Suppressor macrophage treated with lipopolysaccharide for 4 hours (primary cell): ENCODE measurements at places on chromosomes 5 and 9.

DNA sequence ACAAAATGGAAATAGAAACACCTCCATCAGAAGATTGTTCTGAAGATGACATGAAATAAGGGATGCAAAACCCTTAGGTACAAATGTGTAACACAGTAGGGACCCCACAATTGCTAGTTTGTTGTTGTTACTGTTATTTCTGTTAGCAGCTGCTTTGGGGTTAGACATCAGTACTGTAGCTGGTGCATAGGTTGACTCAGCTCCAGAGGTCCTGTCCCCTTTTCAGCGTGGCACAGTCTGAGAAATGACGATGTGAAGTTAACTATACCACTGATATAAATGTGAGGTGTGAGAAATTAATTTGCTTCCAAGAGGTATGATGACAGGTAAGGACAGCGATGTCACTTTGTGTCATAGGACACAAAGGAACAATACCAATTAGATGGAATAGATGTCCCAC is 384.6 kb upstream of the KLF4 start:
- no peak for DNase-seq

DNA sequence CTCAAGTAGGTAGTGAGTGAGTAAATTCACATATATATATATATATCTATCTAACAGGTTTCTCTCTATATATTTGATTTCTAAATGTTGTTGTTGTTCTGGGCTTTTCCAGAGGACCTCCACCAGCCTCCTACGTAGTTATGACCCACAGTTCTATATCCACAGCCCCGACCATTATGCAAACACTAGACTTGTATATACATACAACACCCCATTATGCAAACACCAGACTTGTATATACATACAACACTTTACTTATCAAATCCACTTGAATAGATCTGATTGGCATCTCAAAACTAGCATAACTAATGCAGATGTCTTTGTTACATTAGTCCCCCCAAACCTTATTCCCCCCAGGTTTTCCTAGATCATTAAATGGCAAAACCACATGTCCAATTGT is 108.7 kb downstream of the JAKMIP2 start:
- DNase-seq: no peak

DNA sequence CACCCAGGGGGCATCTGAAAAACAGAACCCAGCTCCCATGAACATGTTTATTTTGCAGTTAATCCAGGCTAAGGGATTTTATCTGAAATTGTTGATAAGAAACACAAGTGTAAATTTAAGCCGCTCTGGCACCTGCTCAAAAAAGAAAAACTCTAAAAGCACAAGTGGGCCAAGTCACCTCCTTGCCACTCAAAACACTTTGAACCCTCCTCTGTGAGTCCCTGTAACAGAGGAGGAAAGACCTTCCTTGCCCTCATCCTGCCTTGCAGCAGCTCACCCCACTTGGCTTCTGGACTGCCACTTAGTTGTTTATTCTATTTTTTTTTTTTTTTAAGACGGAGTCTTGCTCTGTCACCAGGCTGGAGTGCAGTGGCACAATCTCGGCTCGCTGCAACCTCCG is 39.5 kb downstream of the FAM78A start:
- no peak for DNase-seq

DNA sequence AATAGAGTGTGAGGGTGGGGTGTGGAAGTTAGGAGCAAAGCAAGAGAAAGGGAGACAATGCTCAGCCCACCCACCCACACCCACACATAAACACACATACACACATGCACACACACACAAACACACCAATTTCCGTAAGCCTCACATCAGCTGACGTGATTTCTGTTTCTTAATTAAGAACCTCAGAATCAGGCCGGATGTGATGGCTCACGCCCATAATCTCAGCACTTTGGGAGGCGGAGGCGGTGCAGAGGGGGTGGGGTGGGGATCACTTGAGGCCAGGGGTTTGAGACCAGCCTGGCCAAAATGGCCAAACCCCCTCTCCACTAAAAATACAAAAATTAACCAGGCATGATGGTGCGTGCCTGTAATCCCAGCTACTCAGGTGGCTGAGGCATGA is 26.4 kb upstream of the PIK3R1 start:
- no peak for DNase-seq

- peak; percentile 58 for DNase-seq
These were observed 295.0 kb downstream of the PDE4D start for GRCh38 chr5:59598547-59598874.

DNA sequence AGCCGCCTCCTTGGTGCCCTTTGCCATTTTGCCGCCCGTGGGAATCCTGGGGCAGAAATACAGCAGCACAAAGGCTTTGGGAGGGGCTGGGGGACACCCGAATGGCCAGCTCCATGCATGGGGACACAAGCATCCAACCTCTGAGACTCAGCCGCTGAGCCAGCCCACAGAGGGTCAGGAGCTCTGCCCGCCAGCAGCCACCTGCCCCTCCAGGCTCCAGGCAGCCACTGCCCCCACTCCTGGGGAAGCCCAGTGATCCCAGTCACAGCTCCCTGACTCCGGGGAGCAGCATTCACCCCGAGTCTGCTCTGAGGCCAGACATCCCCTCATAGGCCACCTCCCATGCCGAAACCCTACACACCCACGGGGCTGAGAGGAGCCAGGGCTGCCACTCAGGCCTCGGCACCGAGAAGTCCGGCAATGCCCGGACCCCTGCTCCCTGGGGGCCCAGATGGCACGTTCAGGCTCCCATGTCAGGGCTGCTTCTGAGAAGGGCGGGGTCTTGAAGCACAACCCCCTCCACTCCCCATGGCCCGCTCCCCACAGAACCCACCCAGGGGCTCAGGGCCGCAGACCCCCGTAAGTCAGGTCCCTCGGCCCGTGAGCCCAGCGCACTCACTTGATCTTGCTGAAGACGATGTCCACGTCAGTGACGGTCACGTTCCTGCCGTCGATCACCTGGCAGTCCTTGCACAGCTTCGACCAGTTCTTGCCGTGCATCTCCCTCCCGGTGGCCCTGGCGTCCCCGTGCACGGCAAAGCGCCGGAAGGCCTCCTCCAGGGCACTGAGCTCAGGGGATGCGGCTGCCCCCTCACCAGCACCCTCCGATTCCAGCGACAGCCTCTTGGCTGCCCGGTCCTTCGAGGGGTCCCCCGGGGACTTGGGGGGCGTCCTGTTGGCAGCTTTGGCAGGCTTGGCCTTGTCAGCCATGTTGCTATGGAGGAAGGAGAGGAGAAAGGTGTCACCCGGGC is 15.7 kb downstream of the TPPP start:
- no peak for DNase-seq

GRCh38 chr5:40834849-40835787 is at the start of gene RPL37:
RPL37 (minus strand) TSS chr5:40835222; CDS start chr5:40835185, 37 bp downstream.
- peak; percentile 98 for DNase-seq

DNA sequence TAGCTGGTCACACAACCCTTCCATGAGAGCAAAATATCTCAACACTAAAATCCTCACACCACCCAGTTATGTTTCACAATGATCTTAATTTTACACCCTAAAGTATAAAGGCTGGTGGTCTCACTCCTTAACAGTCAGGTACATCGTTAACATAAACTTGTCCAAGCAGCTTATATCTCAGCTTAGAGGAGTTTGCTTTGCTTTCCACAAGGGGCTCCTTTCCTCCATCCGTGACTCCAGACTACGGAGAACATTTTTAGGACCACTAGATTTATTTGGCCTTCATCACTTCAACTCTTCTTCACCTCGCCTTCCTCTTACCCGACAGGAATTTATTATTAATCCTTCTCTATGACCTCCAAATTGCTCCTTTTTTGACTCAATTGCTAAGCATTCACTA is 1014.1 kb upstream of the NUDT12 start:
- no peak for DNase-seq

GRCh38 chr5:56085193-56085592 is 90.4 kb upstream of the IL6ST start:
- no peak for DNase-seq

DNA sequence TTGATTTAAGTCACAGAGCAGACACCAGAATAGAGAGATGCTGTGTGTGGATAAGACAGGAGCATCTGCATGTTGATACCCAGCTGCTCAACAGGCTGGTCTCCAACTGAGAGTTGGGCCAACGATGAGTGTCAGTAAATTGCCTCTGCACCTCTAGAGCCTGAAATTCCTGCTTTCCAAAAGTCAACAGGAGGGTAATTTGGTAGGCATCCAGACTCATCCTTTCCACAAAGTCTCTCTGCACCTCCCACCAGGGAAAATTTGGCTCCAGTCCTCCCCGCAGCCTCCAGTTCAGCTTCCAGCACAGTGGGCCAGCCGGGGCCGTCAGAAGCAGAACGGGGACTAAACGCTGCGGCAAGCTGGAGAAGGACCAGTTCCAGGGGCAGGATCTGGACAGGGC is 136.9 kb downstream of the RFK start:
- no peak for DNase-seq

DNA sequence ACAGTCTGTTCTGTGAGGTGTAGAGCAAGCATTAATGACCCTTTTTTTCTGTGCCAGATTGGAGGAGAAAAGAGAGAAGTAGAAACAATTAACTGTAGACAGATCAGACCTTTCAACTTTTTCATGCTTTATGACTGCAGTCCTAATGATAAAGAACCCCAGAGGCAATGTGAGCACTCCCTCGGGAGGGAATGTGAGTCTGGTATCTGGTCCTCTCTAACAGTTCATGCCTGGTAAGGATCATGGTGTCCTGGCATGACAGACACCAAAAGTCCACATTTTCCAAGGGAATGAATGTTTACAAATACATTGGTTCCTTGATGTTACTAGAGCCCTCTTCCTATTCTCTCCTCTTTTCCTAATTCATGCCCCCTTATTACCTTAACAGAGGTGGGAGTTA is 70.3 kb downstream of the MTAP start:
- no peak for DNase-seq

GRCh38 chr9:135198586-135199285 is 111.3 kb downstream of the OLFM1 start:
- DNase-seq: no peak

- DNase-seq: no peak
These were observed 99.4 kb downstream of the LIX1 start for GRCh38 chr5:97042996-97043395.

- no peak for DNase-seq
These were observed 39.7 kb downstream of the CDC42SE2 start for GRCh38 chr5:131303537-131303936.

DNA sequence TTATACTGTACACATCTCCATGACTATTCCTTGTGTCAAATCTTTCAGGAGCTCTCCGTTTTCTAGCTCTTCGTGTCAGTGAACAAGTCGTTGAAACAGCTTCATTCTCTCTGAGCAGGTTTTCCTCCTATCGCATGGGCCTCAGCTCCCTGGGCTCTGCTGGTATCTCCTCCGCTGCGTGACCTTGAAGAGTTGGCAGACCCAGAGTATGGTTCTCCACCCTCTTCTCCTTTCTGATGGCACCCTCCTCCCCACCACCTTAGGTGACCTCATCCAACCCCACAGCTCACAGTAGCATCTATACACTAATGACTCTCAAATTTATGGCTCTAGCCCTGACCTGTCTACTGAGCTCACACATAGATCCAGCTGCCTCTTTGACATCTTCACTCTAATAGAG is 36.0 kb upstream of the PDE8B start:
- no peak for DNase-seq

GRCh38 chr5:106801554-106801953 is 869.2 kb downstream of the EFNA5 start:
- no peak for DNase-seq

DNA sequence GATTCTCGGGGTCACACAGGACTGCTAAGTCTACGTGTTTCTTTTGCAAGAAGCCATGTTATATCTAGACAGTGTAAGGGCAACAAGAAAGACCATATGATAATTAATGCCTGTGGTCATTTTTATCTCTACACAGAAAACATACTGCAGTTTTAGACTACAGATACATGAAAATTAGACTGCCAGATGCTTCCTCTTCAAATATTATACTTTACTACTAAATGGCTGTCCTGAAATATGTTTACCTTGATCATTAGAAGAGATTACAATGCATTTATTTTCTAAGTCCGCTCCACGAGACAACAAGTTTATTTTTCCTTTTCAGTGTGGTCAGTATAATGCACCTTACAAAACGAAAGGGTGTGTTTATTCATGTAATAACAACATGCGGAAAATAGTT is 147.6 kb downstream of the KIAA0825 start:
- DNase-seq: no peak
